RPMI7951 (cell line): ENCODE measurements at places on chromosomes 12 and 14. TPM values are rescaled to one million over a fixed set of nuclear protein-coding genes. Genes with fewer than 3 reads are reported as not detected.
A peak's percentile ranks its signal among the peaks of the same experiment; 100 is the strongest.

Gene RAD51AP1
- 55.1 and 64.6 TPM in 2 replicates for total RNA-seq

DNA sequence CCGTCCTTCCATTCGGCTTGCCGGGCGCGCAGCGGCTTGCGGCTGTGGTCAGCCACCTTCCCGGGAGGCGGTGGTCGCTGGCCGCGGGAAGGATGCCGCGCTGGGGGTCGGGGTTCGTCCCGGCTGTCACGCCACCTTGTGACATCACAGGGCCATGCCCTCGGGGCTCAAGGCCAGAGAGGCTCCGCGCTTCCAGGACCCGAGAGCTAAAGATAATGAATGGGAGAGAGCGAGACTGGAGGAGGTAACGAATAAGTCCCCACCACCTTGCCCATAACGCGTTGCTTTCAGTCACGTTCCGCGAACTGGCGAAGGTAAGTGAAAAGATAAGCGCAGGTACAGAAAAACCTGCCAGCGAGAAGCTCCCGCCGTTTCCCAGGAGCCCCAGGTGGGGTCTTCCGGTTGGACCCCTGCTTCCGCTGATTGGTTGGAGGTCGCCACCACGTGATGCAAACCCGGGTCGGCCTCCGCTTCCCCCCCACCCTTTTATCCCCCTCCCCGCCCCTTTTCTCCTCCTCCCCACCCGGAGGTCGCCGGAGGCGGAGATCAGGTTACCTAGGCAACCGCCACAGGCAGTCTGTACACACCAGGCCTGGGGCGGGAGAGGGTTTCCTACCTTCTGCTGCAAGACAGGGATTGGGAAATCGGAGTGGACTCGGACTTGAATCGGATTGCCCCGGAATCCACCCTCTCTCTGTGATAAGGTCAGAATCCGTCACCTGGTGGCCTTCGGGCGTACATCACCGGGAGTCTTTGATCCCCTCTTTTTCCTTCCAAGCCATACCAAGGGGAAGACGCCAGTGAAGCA is at the start of gene LRRC9:
LRRC9 (plus strand) TSS at position 575 of the 808 bp plus-strand sequence.
- DNase-seq = peak; percentile 1

DNA sequence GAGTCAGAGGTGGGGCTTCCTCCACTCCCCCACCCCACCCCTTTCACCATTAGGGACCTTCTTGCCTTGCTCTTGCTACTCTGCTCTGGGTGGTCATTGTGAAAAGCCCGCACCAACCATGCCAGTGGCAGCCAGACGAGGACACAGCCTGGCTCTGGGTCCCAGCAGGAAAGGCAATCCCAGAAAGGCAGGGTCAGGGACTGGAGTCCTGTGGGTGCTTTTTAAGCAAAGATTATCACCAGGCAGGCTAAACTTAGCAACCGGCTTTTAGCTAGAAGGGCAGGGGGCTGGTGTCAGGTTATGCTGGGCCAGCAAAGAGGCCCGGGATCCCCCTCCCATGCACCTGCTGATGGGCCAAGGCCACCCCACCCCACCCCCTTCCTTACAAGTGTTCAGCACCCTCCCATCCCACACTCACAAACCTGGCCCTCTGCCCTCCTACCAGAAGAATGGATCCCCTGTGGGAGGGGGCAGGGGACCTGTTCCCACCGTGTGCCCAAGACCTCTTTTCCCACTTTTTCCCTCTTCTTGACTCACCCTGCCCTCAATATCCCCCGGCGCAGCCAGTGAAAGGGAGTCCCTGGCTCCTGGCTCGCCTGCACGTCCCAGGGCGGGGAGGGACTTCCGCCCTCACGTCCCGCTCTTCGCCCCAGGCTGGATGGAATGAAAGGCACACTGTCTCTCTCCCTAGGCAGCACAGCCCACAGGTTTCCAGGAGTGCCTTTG is 1.2 kb upstream of the GAPDH start:
- peak; percentile 94 for DNase-seq

- peak; percentile 7 for DNase-seq
Observed at GRCh38 chr14:36663404-36664321, 2.0 kb downstream of the PAX9 start.

Gene KLRD1
- under 0.01 TPM in 1 of 2 replicates, not detected in the other for total RNA-seq

DNA sequence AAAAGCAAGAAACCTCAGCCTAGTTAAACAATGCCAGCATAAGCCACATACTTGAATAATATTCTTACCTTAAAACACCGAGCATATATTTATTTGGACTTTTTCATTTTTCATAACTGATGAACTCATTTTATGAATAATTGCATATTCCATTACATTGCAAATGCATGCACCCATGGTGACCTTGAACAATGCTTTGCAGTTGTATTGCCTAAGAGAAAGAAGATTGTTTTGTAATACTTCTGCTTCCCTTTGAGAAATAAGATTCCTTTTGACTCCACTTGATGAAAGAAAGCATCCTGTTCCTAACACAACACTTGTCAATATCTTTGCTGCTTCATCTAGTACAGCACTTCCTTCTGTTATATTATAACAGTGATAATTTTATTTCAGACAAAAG is 1182.2 kb downstream of the FLRT2 start:
- DNase-seq = no peak
